Ureter (tissue), 1 donor: ENCODE measurements at places on chromosomes 5 and 9. TPM values are rescaled to one million over a fixed set of nuclear protein-coding genes. Genes with fewer than 3 reads are reported as not detected.

Gene TOR1B
- total RNA-seq: 19.5 TPM

Gene BTNL8
- total RNA-seq: not detected

Gene SHOC1
- total RNA-seq: 0.16 TPM

Gene SOX30
- 0.52 TPM for total RNA-seq

Gene MAN1B1
- total RNA-seq: 57.8 TPM

Gene PSD2
- 0.21 TPM for total RNA-seq

Gene SLC34A1
- not detected for total RNA-seq

Gene THG1L
- 12.1 TPM for total RNA-seq

Gene NR2F1-AS1
- 18.8 TPM for total RNA-seq

Gene NOP16
- total RNA-seq: 26.6 TPM

DNA sequence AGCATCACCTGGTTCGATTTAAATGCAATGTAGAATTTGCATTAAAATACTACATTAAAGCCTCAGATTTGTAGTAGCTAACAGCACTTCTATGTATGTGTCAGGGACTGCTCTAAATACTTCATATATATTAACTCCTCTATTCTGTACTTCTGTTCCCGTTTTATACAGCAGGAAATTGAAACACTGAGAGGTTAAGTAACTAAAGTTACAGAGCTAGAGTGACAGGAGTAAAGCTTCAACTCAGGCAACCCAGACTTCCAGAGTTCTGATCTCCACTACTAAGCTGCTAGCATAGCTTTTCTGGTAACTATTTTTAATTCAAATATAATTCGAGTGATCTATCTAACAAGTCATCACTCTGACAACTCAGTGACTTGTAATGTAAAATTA lies 619 bp upstream of the APC start:
- DNase-seq: no peak

DNA sequence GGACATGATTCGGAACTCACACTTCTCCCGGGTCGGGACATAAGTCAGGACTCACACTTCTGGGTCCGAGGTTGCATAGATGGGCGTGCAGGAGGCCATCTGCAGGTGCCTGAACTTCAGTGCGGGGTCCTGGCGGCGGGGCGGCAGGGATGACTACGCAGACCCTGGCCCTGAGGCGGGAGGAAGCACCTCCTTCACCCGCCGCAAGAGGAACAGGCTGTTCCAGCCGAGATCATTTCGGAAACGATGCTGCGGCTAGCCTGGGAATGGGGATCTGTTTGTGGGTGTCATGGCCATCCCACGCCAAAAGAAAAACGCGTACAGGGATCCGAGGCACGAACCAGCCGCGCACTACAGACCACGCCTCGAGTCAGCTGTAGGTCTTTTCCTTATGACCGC lies 196.6 kb downstream of the TTLL11 start:
- DNase-seq: no peak

- no peak for DNase-seq
Observed at GRCh38 chr5:96852759-96853158, 23.5 kb upstream of the ERAP2 start.

DNA sequence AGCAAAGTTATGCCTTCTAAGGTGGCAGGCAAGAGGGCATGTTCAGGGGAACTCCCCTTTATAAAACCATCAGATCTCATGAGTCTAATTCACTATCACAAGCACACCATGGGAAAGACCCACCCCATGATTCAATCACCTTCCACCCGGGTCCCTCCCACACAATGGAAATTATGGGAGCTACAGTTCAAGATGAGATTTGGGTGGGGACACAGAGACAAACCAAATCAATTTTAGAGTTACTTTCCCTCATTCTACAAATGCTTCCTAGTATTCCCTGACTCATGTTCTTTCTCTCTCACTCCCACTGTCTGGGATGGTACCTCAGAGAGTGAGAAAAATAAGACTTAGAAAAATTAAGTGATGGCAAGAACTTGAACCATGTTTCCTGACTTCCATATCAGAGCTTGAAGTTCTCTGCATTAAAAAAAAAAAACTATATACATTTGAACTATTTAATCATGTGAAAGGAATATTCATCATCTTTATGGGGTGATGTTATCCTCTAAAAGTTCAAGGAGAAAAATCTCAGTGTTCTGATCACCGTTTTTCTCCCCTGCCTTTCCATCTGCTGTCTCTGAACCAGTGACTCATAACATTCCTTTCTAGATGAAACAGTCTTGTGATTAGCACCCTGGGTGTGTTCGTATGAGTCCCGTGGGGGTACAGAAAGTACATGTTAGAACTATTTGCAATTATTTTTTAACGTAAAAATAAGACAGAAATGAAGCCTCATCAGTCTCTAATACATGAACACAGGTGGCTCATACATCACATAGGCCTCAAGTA lies 282.9 kb downstream of the SLF1 start:
- DNase-seq: no peak

DNA sequence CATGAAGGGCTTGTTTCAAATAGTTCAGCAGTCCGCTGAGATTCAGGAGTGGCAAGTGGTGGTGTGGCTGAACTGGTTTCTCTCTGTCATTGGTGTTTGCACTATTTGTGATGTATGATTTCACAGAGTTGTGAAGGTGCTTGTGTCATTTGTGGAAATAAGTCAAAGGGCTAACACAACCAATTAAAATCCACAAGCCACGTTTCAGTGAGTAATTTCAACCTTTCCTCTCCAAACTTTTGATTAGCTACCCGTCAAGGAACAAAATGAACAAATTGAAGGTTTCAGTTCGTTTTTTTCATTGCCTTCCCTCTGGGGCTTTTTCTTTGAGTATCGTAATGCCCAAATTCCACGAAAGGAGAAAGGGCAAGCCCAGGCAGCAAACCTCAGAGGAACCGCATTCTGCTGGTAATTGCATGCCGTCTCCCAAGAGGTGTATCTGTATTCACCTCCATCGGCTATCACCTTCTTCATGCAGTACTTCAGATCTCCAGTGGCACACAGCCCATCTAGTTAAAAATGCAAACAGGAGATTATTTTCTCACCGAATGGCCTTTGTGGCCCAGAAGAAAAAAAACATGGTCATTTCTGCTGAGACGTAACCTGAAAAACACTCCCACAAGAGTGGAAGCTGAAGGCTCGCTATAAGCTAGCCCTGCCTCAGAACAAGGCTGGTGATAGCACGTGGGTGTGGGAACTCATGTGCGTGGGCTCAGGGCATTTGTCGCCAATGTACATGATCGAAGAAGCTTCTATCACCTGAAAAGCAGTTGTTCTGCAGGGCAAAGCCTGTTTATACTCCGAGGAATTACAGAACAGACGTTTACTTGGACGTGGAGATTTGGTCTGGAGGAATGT lies 197.1 kb downstream of the NR3C1 start:
- no peak for DNase-seq

DNA sequence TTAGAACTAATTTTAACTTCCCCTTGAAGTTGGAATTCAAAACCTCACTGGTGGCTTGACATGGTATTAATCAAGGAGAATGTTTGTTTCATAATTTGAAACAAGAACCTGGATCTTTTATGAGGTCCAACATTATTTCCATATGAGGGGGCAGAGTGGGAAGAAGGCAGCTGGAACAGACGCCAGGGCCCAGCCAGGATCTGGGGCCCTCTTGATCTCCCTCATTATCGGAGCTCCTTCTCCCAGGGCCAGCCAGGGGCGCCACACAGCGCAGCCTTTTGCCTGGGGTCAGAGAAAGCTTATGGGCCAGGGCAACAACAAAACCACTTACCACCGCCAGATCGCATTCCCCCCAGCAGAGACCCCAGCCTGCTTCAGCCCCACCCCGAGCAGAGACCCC lies 27.1 kb upstream of the NKD2 start:
- peak; percentile 43 for DNase-seq

DNA sequence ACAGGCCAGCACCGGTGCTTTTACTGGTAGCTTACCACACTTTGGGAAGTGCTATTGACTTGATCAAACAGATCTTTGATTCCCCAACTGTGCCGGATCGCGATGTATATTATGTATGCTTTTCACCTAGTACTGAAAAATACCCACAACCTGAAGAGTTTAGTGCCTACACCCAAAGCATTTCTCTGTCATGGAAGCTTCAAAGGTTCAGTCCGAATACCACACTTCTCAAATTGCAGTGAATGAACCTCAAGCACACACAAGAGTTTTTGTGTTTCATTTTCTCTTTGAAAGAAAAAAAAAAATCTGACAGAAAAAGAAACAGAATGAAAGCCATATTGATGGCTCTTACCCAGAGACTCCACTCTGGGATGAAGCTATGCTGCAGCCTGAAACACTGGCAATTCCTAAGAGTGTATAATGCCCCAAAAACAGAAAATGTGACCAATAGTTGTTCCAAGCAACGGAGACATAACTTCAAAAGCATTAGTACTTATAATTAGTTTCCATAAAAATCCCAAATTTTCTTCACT lies 100.9 kb downstream of the EBF1 start:
- no peak for DNase-seq

GRCh38 chr5:163735069-163735468 lies 229.7 kb downstream of the MAT2B start:
- no peak for DNase-seq

GRCh38 chr9:2026220-2026997 lies 11.3 kb downstream of the SMARCA2 start:
- DNase-seq: no peak
